Stimulated activated CD4-positive, alpha-beta T cell treated with anti-CD3 and anti-CD28 coated beads, Interleukin-12 subunit alpha, Interleukin-12 subunit beta, amount 100 ng/mL, for 4 hours (primary cell): ENCODE measurements at places on chromosomes 1 and 21.

GRCh38 chr1:2289607-2290006 lies 61.5 kb downstream of the SKI start:
- DNase-seq, result no peak

- no peak for DNase-seq
These were observed 13.9 kb downstream of the FLVCR1 start for GRCh38 chr1:212871976-212872375.

- DNase-seq, result no peak
These were observed 9.6 kb downstream of the TNFRSF8 start for GRCh38 chr1:12072741-12073140.

DNA sequence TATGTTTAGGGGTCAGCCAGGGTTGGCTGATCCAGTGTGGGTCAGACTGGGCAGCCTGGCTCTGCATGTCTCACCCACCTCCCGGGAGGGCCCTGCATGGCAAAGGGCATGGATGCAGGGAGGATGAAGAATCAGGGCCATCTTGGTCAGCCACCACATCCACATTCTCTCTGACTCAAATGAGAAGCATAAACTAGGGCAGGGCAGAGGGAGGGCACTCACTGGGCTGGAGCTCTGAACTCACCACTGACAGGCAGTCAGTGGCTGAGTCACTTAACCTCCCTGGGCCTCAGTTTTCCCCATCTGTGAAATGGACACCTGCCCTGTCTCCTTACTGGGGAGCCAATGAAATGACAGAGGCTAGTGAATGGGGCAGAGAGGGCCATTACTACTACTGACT lies 4.3 kb upstream of the CELA2A start:
- no peak for DNase-seq

DNA sequence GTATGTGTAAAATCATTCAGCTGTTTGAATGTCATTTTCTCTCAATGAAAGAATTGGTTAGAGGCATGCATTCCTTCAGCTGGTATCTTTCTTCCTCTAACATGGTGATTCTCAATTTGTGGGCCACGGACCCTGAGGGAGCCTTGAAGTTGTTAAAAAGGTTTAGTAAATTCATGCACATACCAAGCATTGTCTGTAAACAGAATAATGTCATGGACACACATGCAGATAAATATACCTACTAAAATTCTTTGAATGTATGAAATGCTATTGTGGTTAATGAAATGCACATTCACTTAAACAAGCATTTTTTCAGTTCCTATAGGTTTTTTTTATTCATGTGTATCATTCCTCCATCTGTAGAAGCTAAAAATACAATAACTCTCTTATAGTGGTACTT lies 65.4 kb downstream of the PBX1 start:
- no peak for DNase-seq

GRCh38 chr1:227797625-227798024 lies 17.9 kb upstream of the PRSS38 start:
- no peak for DNase-seq

- no peak for DNase-seq
These were observed 171.3 kb upstream of the AJAP1 start for GRCh38 chr1:4483021-4483625.

DNA sequence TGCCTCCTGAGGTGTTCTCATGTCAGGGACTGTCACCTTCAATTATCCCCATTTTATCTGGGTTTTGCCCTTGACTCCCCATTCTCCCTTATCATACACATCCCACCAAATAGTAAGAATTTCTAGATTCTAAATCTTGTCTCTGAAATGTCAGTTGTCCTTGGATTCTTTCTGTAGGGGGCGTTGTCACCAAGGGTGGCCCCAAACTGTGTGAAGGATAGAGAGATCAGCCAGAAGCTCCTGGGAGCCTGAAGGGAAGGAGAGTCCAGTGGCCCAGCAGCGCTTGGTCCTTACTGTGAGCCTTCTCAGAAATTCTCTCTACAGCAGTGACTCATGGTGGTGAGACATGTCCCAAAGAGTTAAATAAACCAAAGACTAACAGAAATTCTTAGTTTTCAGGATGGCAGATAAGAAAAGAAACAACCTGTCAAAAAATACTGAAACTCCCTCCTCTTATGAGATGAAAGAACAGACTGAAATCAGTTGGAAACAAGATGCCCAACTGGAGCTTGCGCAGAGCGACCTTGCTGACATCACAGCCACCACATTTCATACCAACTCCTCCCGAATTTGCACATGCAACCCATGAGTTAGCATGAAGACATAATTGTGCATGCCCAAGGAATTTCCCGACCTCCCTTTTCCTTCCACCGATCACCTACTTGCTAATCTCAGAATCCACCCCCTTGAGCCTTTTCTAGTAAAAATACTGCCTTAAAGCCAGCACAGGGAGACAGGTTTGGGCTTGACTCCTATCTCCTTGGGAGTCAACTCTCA lies 109.8 kb downstream of the ELAVL4 start:
- no peak for DNase-seq

- DNase-seq, result no peak
These were observed 167.6 kb downstream of the RHOU start for GRCh38 chr1:228902781-228903433.

GRCh38 chr1:77064246-77064645 lies 155.0 kb downstream of the PIGK start:
- no peak for DNase-seq

DNA sequence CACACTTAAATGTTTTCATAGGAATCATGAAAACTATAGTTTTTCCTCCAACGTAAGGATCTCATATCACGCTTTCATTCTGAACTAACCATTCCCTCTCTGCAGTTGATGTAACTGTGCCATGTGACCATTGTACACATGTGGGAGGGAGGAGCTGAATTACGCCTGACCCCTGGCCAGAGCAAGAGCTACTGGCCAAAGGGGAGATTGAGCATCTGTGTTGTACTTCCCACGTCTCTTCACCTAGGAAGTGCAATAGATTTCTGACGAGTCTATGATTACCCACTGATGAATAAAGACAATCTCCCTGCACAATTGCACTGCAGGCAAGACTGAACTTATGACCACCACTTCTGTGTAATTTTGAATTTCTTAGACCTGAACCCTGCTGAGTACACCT lies 24.0 kb downstream of the PTPRC start:
- DNase-seq, result no peak

- no peak for DNase-seq
These were observed 233.3 kb upstream of the C1orf174 start for GRCh38 chr1:4133297-4133938.

- DNase-seq, result peak; percentile 25
These were observed 211.1 kb downstream of the ST6GALNAC3 start for GRCh38 chr1:76285578-76286135.

DNA sequence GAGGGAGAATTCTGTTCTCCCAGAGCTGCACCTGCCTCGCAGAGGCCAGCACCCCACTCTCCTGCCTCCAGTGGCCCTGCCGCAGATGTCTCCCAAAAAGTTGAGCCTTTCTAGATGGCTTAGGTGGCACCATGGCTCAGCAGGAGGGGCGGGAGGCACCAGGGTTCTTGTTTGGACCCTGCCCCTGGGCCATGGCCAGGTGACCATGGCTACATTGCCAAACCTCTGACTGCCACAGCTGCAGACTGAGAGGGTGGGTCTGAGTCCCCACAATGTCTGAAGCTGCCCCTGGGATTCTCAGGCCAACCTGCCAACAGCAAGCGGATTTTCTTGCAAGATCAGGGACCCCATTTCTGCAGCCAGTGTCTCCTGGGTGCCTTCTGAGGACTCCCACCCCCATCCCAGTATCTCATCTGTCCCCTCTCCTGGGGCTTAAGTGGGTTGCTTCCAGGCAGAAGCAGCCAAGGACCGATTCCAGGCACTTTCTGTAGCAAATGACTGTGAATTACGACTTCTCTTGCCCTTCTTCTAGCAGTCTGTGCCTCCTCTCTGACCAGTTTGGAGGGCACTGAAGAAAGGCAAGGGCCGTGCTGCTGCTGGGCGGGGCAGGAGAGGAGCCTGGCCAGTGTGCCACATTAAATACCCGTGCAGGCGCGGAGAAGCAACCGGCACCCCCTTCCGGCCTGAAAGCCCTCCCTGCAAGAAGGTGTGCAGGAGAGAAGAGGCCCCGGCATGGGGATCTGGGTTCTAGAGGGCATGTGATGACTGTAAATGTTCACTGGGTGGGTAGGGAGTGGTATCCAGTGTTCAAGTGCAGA lies 22.5 kb downstream of the SESN2 start:
- no peak for DNase-seq

DNA sequence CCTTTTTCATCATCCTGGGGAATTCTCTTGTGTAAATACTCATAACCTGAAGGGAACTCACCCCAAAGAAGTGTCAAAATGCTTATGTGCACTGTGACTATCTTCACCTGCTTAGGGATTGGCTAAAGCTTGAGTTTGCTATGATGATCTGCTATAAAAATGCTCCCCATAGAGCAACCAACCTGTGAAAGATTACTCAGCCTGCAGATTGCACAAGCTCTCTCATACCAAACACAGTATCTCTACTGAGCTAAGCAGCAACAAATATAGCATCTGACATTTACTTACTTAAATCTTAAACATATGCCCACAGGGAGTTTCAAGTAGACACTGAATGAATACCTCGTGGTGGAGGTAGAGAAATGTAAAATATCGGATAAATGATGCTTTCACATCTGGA lies 725.8 kb downstream of the MRPL39 start:
- DNase-seq, result no peak

- DNase-seq, result no peak
These were observed 62.3 kb downstream of the MACF1 start for GRCh38 chr1:39266792-39267191.

DNA sequence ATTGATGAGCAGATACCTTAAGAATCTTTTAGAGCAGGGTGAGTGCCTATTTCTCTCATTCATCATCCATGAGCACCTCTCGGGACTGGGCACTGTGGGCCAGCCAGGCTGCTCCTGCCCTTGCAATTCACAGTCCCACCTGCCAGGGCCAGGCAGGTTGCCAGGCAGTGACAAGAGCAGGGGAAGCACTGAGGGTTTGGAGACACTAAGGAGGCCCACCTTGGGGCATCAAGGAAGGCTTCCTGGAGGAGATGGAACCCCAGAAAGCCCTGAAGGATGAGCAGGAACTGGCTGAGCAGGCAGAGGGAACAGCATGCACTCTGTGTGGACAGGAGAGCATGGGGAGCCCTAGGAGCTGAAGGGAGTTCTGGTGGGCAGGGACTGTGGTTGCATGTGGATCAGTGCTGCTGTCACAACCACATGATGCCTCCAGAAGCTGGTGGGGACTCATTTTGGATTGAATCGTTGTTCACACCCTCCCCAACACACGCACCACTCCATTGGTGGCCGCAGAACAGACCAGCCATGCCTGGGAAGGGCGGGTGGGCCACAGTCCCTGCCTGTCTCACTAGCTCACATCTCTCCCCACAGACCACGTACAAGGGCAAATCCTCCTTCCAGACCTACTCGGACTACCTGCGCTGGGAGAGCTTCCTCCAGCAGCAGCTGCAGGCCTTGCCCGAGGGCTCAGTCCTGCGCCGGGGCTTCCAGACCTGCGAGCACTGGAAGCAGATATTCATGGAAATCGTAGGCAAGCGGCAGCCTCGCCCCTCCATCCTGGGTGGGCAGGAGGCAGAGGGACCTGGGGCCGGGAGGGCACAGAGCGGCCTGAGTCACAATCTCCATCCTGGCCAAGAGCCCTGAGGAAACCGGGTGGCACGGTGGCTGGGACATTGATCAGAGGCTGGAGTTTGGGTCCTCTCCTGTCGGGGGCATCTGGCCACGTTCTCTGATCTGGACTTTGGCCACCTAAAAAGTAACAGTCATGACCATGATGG lies 55.1 kb downstream of the DISP3 start:
- DNase-seq, result no peak

GRCh38 chr1:208242146-208242545 lies 2.0 kb downstream of the PLXNA2 start:
- no peak for DNase-seq

GRCh38 chr1:219664310-219665029 lies 51.6 kb upstream of the ZC3H11B start:
- no peak for DNase-seq

GRCh38 chr21:37073417-37074196 lies 553 bp downstream of the TTC3 start:
- DNase-seq, result peak; percentile 53

- DNase-seq, result no peak
These were observed 6.4 kb downstream of the TMPRSS3 start for GRCh38 chr21:42389449-42389835.

DNA sequence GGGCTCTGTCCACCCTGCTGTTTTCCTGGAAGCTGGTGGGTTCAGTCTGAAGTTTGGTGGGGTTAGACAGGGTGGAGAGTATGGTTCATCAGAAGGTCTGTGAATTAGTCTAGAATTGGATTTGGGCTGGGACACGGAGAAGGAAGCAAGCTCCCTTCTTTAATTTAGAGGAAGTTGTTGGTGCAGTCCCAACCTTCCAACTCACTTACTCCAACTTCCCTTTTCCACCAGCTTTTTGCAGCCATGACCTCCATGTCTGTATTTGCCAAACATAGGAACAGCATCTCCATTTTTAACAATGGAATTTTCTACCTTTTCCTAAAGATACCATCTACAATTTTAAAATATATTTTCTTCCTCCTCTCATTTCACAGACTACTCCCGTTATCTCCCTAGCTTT lies 28.5 kb upstream of the PRELP start:
- DNase-seq, result no peak

GRCh38 chr1:156050376-156050775 lies 3.2 kb downstream of the UBQLN4 start:
- DNase-seq, result no peak

GRCh38 chr1:218384581-218384993 lies 39.5 kb downstream of the TGFB2 start:
- no peak for DNase-seq

- no peak for DNase-seq
These were observed 6.6 kb downstream of the CCDC30 start for GRCh38 chr1:42469727-42470126.

DNA sequence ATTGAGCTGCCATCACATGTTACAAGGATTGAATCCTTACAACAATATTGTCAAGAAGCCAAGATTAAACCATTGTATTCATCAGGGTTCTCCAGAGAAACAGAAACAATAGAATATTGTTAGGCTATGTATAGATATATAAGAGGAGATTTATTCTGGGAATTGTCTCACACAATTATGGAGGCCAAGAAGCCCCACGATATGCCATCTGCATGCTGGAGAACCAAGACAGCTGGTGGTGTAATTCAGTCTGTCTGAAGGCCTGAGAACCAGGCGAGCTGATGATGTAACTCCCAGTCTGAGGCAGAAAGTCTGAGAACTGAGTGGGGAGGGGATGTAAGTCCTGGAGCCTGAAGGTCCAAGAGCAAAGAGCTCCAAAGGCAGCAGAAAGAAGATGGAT lies 14.5 kb upstream of the TTF2 start:
- DNase-seq, result no peak

- DNase-seq, result peak; percentile 74
These were observed 7.6 kb downstream of the EFNA3 start for GRCh38 chr1:155086128-155086741.

- no peak for DNase-seq
These were observed 153.0 kb downstream of the DNM3 start for GRCh38 chr1:171994293-171994692.

DNA sequence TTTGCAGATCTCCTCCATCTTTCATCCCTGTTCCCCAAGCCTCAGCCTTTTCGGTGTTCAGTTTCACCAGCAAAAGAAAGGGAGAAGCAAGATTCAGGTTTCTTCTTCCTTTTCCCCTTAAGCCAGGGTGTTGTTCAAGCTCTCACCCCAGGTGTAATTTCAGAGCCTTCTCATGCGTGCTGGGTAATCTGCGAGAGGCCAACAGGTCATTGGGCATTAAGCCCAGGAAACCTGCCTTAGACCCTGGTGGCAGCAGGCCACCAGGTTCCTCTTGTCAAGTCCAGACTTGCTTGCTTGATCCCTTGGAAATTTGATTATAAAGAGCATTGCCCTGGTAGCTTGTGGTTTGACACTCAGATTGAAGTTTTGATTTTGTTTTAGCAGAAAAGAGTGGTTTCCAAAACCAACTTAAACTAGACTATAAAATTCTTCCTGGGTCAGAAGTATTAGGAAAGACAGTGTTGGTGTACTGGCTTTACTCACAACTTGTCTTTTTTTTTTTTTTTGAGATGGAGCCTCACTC lies 6.9 kb downstream of the AKR1A1 start:
- no peak for DNase-seq
